GM12865 (cell line): ENCODE measurements at places on chromosomes 6 and 20.

DNA sequence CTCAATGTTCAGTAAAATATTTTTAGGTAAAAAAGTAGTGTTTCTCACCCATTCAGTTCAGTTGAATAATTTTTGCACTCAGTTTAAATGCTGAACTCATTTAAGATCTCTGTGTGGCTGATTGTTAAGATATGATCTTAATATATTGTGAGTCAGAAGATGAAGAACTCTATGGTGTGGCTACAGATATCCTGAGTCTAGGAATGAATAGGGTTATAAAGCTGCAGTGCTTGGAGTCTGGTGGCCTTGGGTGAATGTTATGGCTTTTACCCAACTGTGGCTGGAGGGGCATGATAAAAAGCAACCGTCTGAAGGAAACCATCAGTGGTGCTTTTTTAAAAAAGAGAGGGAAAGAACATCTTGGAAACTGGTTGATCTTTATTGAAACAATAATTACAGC is 65.9 kb downstream of the CCN2 start:
- DNase-seq: no peak

DNA sequence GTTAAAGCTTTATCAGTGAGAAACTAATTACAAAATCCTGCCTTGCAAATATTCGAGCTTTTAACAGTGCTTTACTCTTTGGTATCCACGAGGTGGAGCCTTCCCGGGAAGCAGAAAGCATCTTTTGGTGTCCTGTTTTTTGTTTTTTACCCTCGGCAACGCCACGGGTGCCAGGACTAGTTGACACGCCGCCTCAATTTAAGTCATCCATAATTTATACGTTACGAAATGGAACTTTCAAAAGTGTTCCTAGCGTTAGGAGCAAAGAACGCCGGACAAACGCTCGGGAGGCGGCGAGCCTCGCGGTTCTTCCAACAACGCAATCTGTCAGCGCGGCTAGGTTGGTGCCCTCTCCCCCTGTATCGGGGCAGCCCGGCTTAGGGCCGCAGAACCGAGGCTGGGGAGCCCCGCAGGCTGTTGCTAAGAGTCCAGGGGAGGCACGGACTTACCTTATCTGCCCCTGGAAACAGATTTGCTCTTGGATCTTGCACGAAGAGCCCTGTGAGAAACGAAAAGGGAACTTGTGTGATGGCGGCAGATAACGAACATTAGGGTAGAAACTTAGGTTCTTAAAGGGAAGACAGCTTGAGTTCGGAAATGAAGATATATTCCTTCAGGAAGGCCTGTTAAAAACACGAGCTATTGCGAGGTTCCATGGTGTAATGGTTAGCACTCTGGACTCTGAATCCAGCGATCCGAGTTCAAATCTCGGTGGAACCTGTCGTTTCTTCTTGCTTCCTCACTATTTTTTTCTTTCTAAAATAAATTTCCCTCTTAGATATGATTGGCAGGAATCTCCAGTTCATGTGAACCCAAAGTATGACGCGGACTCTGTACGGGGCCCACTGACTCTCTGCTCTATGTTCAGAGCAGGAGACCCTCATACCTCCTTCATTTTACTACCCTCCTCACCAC is 46.2 kb upstream of the ZNF184 start:
- DNase-seq: peak; percentile 90

DNA sequence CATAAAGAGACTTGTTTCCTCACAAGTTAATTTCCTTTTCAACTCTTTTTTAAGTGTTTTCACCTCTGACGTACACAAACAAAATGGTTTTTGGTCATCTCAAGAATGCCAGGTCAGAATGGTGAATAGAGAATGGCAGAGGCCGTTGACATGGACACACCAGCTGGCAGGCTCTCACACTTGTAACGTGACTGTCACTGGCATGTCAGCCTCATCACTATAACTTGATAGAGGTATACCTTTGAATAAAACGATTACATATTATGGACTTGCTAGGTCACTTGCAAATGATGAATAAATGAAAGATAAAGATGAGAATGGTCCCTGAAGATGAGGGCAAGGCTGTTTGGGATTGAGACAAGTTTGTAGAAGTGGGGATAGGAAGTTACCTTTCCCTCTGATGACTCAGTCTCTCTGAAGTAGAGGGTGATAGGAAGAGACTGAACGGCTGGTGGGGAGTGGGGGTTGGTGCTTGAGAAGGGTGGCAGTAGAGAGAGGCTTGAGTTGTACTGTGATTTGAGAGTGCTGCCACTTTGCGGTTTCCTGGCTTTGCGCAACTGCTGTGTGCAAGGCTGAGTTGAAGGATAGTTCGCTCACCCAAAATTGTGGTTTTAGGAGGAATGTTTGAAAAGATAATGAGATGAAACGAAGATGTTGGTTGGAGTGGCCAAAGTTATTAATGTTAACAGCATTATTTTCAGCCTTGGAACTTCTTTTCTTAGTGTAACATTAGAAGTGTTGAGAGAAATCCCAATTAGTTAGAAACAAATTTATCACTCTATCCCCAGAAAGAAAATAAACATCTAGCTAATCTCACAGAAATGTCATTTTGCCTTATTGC is 30.3 kb downstream of the TBPL1 start:
- DNase-seq: peak; percentile 26

GRCh38 chr6:156715839-156716238 is 61.3 kb upstream of the ARID1B start:
- DNase-seq: no peak

DNA sequence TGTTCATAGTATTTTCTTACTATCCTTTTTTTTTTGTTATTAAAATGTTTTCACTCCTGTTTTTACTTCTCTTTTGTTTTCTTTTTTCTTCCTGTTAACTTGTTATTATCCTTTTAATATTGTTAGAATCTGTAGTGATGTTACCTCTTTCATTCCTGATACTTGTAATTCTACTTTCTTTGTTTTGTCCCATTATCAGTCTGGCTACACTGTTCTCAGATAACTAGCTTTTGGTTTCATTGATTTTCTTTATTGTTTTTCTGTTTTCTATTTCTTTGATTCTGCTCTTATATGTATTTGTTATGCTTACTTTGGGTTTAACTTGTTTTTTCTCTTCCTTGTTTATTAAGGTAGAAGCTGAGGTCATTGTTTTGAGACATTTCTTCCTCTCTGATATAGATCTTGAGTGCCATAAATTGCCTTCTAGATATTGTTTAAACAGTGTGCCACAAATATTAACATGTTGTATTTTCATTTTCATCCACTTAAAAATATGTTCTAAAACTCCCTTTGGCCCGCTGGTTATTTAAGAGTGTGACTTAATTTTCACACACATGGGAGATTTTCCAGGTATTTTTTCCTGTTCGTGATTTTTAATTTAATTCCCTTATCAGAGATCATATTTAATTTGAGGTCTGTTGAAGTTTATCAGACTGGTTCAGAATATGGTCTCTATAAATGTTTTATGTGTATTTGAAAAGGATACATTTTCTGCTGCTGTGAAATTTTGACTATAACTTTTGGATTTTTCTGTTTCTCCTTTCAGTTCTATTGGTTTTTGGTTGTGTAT is 6.7 kb downstream of the XRN2 start:
- DNase-seq: no peak

DNA sequence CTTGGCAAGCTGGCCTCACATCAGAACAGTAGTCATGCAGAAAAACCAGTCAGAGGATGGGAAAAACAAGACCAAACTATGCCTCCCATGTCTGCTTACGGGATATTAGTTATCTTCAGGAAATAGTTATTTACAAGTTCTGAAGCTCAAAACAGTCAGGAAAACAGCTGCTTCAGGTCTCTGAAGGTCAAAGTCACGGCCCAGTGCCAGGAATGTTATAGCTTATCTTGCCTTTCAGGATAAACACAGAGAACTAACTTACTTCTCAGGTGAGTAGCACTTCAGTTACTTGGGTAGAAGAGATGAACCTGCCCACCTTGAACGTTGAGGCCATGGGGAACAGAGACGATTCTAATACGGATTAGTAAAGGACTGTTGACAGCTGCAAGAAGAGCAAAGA is 310.7 kb downstream of the KIF16B start:
- DNase-seq: no peak

DNA sequence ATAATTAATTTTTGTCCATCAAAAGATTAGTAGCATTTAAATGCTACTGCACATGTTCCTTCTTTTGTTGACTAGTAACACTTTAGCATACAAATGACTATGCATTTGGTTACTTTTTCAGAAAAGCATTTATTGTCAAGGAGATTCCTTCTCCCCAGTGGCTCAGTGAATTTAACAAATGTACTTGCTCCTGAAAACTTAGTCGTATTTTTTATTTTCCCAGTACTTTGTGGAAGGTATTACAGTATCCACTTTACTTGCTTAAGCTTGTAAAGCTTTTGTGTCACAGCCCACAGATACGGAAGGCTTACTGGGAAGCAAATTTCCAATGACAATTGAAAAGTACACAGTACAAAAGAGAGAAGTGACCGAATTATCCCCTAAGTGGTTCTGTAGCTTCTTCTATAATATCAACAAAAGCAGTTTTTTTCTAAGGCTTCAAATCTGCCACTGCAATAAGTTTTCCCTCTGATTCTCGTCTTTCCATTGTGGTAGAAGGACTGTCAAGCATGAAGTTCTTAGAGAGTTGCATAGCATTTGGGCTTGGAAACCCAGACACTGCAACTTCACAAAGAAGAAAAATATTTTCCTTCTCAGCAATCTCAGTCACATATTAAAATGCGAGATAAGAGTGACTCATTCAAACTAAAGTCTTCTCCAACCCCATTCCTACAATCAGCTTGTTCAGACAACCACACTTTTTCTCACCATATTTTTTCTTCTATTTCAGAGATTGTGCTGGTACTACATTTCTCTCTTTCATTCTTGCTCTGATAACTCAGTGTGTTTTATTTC is 431.2 kb downstream of the GRIK2 start:
- no peak for DNase-seq

GRCh38 chr6:20631549-20631924 is 97.3 kb downstream of the CDKAL1 start:
- peak; percentile 10 for DNase-seq

DNA sequence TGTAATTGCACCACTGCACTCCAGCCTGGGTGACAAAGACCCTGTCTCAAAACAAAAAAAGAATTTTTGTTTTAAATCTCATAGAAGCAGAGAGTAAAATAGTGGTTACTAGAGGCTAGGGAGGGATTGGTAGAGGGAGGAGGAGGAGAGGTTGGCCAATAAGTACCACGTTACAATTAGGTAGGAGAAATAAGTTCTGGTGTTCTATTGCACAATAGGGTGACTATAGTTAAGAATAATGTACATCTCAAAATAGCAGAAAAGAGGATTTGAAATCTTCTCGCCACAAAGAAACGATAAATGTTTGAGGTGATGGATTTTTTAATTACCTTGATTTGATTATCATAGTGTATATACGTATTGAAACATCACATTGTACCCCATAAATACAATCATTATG is 27.1 kb upstream of the TOP1 start:
- DNase-seq: no peak

GRCh38 chr20:10715035-10715434 is 41.2 kb upstream of the JAG1 start:
- no peak for DNase-seq

DNA sequence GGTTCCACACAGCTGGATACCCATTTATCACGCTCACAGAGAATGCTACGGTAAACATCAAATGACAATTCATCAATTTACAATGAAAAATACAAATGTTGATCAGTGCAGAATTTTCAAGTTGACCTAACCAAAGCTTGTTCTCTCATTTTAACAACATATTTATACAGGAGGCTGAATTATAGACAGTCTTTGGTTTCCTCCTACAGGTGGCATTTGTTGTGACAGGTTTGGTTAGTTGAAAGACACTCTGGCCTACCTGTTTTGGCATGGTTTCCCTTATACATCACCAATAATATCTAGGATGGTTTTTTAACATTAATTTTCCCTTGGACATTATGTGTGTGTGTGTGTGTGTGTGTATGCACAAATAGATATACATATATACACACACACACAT is 642.5 kb upstream of the MMS22L start:
- DNase-seq: no peak

- no peak for DNase-seq
Measured at GRCh38 chr6:111743862-111744692, 129.2 kb downstream of the FYN start.

DNA sequence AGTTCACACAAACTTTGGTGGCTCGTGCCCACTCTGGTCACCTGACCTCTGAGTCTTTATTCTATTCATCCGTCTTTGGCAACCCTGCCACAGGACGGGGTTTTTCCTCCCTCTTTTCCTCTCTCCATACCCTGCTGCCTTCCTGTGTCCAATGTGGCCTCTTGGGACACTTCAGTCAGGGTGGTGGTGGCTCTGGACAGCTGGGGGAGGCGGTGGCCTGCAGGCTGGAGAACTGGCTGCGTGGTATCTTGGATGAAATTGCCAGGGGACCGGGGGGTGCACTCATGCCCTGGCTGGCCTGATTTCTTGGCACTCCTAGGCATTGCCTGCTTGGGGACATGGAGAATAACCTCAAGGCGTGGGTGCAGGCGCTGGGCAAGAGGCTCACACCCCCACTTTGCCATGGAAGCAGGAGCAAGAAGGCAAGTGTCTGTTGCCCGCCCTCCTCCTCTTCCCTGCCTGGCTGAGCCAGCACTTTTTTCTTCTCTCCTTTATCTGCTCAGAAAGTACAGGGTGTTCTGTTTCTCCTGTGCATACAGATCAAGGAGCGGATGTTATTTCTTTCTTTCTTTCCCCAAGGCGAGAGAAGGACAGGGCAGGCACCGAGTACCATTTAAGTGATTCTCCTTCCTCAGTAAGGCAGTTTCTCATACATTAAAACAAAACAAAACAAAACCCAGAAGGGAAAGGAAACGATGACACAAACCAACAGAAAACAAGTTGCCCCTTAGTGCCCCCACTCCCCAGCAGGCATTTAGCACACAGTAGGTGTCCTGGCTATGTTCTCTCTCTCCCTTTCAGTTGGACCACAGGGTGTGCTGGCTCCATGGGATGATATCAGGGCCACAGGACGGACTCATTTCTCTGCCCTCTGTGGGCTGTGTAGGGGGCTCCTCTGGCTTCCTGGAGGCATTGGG is 155.5 kb upstream of the RNF24 start:
- DNase-seq: no peak

GRCh38 chr20:20073801-20074371 is 21.6 kb downstream of the CFAP61 start:
- no peak for DNase-seq

- DNase-seq: no peak
Measured at GRCh38 chr6:91573826-91574416, 987.0 kb upstream of the MAP3K7 start.

DNA sequence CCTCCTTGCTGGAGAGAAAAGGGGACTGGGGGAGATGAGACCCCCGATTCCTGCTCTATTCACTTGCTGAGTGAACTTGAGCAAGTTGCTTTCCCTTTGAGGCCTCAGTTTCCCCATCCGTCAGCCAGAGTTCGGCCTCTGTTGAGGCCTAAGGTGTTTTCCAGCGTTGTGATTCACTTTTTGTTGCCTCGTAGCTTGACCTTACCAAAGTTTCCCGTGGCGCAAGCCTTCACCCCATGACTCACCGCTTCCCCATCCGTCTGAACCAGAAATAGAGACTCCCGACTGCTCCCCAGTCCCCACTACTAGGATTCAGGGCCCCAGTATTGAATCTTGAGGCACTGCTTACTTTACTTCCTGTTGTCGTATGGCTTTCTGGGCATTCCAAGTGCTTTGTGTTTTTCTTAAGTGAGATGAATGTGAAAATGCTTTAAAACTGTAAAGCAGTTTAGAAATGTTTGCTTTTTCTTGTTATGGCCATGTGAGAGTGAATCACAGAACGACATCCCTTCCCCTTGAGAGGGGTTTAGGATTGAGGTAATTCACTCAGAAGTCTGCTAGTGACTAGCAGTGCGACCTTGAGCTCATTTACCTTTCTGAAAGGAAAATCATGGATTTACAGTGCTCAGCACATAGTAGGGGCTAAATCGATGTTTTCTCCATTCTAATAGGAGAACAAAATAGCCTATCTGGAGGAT is 1.2 kb downstream of the CHMP4B start:
- DNase-seq: peak; percentile 50
